ENCODE measurements at places on chromosomes 4 and X. TPM values are rescaled to one million over a fixed set of nuclear protein-coding genes. Genes with fewer than 3 reads are reported as not detected.

- no peak for DNase-seq
These were observed 82.0 kb downstream of the USP46 start for GRCh38 chr4:52576961-52577623.

DNA sequence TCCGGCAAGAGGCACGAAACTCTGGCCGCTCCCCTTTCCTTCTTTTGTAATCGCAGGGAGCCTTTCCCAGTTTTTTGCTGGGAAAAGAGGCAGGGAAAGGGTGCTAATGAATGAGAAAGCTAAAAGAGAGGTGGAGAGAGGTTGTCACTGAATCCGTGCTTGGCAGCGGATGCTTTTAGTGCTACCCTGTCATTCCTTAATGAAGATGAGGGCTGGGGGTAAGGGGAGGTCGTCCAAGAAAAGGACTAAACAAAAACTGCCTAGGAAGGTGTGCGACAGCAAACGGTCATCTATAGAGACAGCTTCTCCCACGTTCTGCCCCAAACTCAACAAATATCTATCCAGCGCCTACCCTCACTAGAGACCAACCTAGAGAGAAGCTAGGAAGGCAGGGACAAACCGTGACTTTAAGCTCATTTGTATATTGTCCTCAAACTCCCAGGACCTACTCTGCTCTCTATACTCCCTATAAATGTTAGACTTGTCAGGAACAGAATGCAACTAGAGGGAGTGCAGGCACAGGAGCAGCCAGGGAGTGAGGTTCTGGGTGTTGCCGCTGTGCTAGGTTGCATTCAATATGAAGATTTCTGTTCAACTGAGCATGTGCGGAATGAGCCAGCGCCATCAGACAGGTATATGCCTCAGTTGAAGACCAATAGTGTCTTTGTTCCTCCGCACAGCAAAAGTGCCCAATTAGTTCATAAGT lies 777 bp upstream of the CASK start:
- DNase-seq = peak; percentile 33

The RTL9 gene
- 0.39 TPM for total RNA-seq

The CT45A1 gene
- not detected for total RNA-seq

DNA sequence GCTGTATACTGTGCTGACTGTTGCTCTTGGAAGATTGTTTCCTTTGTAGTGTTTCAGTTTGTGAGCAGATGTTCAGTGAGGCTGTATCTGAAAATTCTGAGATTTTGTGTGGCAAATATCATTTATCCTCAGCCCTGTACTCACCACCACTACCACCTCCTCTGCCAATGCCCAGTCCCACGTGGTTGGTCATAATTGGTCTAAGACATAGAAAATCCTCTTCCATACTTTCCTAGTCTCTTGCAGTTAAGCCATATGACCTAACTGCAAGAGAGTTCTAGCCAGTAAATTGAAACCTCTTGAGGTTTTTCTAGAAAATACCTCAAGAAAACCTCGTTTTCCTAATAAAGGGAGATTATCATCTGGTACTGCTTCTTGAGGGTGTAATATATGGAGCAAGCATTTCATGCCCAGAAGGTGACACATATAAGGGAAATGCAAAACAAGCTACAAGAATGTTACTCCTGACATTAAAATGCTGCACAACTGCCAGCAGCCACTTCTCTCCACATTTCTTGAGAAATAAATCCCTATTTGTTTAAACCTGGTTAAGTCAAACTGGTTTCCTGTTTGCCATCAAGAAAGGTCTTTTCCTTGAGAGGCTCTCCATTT lies 32.8 kb downstream of the ABCE1 start:
- no peak for DNase-seq

DNA sequence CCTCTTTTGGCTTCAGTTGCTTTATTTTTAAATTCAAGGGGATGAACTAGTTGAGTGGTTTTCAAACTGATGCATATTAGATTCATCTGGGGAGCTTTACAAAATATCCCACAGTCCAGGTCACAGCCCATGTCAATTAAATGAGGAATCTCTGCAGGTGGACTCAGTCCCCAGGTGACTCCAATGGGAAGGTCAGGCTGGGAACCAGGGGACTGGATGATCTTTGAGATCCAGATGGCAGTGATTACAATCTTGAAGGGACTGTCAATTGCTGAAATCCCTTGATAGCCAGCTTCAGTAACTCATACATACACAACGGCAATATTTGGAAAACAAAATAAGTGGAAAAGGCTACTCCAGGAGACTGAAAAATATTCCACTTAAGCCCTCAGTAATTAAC lies 7.0 kb downstream of the ADH1B start:
- DNase-seq = no peak

DNA sequence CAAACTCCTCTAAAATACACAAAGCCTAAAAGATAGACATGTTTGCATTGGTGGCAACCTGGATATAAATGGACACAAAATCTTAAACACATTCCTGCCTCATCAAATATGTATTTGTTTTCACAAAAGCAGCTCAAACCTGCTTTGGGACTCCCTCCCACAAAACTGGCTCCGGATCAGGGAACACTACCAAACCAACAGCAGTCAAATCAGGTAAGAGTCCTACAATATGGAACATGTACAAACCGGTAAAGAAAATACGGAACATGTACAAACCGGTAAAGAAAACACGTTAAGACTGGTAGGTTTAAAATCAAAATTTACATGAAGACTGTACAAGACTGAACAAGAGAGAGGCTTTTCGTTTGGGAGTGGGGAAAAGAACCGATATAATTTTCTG lies 4.3 kb downstream of the AMTN start:
- DNase-seq = no peak

- no peak for DNase-seq
These were observed 322.8 kb upstream of the DIAPH2 start for GRCh38 chrX:96361844-96362243.

GRCh38 chr4:122131562-122132157 lies 20.5 kb upstream of the BLTP1 start:
- no peak for DNase-seq

- no peak for DNase-seq
These were observed 175.2 kb upstream of the ADAMTS3 start for GRCh38 chr4:72744103-72744725.

DNA sequence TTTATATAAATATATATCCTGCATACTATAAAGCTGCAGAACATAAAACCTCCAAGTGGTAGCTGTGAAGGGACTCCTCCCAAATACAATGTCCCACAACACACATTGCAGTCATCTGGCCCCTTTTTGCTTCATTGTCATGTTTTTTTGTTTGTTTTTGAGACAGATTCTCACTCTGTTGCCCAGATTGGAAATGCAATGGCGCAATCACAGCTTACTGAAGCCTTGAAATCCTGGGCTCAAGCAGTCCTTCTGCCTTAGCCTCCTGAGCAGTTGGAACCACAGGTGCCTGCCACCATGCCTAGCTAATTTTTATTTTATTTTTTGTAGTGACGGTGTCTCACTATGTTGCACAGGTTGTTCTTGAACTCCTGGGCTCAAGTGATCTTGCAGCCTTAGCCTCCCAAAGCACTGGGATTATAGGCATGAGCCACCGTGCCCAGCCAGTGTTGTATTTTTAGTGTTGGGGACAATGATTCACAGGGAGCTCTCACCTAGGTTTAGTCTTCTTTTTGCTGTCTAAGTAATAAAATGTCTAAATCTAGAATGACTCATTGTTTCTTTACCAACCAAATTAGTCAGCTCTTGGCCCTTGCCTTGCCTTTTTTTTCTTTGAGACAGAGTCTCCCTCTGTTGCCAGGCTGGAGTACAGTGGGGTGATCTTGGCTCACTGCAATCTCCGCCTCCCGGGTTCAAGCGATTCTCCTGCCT lies 24.0 kb upstream of the XIAP start:
- DNase-seq = peak; percentile 45

GRCh38 chr4:75722417-75722816 lies 2.0 kb upstream of the USO1 start:
- no peak for DNase-seq

- peak; percentile 30 for DNase-seq
These were observed 45.1 kb downstream of the IGFBP7 start for GRCh38 chr4:57064811-57065711.

Measured in skin of body (tissue), 3 donors.